Adrenal gland (tissue), 19 donors: ENCODE measurements at places on chromosomes 4 and X. TPM values are rescaled to one million over a fixed set of nuclear protein-coding genes. Genes with fewer than 3 reads are reported as not detected.

Gene TMPRSS11B
- polyA plus RNA-seq: 0.24 TPM

Gene SPANXB1
- polyA plus RNA-seq: not detected

Gene PGAM4
- polyA plus RNA-seq: not detected

Gene REELD1
- polyA plus RNA-seq: 1.1 TPM

Gene STK32B
- polyA plus RNA-seq: 0.16 TPM

Gene ERAS
- 0.20 TPM for polyA plus RNA-seq
